ENCODE measurements at places on chromosomes 16 and 17.

GRCh38 chr16:72996291-72997062 lies 51.5 kb downstream of the ZFHX3 start:
- DNase-seq: no peak

- DNase-seq: no peak
Measured at GRCh38 chr17:37742762-37743611, 1.9 kb downstream of the HNF1B start.

DNA sequence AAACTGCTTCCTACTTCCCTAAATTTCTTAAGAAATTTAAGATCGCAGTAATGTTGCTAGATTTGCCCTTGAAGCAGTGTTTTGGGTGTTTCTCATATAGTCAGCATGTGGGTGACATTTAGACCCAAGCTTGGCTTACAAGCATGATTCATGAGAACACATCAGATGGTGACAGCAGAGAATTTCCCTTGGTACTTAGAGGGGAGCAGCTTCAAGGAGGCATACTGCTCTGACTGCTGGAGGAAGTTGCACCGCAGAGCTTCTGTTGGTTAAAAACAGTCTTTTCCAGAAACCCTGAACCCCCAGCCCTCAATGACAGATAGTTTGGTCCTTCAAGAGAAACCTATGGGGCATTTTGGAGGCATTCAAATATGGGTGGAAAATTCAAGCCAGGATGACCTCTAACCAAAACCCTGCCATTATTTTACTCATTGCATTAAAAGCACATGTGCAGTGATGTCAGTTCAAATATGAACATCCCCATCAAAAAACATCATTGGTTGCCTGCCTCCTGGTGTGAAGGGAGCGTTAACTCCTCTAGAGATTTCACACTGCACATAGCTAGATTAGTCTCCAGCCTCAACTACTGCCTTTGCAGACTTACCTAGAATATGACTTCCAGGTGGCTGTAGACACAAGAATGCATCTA lies 201.5 kb upstream of the CACNG5 start:
- DNase-seq: no peak

GRCh38 chr17:30332057-30332542 lies 1.8 kb downstream of the TMIGD1 start:
- DNase-seq: peak; percentile 61

GRCh38 chr17:52027620-52028295 lies 130.8 kb downstream of the CA10 start:
- DNase-seq: no peak

DNA sequence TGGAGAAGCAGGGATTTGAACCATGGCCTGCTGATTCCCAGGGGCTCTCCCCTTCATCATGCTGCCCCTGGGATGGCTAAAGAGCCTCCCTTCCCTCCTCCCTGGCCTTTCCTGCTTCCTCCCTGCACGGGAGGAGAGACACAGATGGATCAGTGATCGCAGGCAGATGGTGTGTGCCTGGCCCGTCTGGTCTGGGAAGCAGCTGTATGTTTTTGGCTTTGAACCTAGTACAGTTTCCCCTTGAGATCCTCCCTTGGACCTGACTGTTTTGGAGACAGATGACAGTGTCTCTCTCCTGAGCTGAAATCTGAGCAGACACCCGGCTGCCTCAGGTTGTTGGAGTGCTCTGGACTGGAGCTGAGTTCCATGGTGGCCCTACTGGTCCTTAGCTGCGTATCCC lies 29.0 kb upstream of the ATP2C2 start:
- no peak for DNase-seq

- no peak for DNase-seq
Measured at GRCh38 chr17:73315471-73315870, 3.7 kb upstream of the CDC42EP4 start.

- peak; percentile 43 for DNase-seq
Measured at GRCh38 chr17:68248199-68248825, 469 bp downstream of the AMZ2 start.

DNA sequence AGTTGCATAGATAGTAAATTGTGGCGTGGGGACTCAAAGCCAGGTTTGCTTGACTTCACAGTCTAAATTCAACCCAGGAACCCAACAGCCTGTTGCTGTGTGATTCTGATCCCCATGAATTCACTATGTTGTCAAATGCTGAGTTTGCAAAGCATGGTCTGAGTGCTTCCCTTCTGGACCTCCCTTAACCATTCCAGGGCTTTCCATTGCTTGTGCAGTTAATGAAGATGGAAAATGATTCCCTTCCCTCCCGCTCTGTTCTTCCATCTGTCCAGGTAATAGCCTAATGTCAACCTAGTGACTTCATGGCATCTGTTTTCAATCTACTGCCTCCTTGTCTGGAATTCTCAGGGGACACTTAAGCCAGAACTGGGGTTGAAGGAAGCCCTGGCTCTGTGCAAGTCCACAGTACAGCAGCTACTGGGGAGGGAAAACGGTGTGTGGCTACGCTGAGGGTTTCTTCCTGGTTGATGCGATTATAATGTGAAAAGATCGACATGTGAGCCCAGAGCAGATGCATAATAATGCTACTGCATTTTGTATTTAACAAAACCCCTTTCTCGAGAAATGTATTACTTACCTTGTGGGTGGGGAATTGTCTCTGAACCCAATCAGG lies 206.7 kb downstream of the CDH13 start:
- DNase-seq: no peak

DNA sequence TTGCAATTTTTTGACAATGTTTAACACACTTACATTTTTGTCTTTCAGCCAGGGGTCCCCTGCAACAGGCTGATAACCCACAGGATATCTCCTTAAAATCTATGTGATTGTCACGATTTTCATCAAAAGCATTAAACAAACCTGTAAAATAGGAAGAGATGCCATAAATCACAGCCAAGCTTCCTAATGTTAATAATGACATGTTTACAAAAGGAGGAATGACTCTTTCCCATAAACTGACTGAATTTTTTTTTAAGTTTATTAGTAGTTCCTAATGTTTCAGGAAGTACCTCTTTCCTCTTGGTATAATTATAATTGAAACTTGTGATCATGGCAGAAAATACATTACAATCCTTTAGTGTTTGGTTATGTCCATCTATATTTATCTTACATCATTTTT lies 119.6 kb downstream of the CA4 start:
- DNase-seq: no peak

DNA sequence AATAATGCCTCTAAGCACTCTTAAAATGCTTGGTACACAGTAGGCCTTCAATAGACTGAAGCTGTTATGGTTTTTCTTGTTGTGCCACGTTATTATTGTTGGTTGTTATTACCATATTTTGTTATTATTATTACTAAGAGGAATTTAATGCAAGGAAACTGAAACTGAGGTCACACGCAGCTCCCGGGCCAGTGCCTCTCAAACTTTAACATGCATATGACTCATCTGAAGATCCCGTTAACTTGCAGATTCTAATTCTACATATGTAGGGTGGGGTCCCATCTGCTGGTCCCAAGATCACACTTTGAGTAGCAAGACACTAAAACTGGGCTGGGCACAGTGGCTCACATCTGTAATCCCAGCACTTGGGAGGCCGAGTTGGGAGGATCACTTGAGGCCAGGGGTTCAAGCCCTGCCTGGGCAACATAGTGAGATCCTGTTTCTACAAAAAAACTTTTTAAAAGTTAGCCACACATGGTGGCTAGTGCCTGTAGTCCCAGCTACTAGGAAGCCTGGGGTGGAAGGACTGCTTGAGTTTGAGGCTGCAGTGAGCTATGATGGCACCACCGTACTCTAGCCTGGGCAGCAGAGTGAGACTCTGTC lies 888 bp downstream of the ACSM5 start:
- no peak for DNase-seq

DNA sequence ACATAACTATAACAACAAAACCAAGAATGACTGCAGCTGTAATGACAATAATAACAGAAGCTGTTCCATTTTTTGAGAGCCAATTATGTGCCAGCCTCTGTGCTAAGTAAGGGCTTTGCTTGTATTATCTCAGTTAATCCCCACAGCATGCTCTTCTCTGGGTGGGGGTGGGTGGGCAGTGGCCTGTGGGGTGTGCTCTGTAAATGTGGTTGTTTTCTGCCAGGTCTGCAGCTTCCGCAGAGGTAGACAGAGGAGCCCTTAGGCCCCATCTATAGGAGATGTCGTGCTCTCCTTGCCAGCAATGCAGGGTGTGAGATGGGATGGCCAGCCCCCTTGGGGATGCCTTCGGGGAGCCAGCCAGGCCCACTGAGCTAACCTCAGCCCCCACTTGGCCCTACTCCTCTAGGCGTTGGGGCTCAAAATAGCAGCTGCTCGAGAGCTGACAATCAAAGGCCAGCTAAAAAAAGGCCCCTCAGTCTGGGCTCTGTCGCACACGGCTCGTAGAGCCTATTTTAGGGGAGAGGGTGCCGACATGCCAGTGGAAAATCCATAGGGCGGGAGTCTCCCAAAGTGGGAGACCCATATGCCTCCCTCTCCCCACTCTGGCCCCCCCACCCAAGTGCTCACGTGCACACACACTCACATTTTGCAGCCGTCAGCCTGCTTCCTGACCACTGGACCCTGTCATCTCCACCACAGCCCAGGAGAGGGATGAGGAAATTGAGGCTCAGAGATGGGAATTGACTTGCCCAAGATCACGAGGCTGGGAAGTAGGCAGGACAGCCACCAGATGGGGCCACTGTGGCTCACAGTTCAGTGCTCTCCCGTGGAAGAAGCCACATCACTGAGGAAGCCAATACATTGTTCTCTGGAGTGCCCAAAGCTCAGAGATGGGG lies 15.8 kb downstream of the CDH16 start:
- DNase-seq: no peak

DNA sequence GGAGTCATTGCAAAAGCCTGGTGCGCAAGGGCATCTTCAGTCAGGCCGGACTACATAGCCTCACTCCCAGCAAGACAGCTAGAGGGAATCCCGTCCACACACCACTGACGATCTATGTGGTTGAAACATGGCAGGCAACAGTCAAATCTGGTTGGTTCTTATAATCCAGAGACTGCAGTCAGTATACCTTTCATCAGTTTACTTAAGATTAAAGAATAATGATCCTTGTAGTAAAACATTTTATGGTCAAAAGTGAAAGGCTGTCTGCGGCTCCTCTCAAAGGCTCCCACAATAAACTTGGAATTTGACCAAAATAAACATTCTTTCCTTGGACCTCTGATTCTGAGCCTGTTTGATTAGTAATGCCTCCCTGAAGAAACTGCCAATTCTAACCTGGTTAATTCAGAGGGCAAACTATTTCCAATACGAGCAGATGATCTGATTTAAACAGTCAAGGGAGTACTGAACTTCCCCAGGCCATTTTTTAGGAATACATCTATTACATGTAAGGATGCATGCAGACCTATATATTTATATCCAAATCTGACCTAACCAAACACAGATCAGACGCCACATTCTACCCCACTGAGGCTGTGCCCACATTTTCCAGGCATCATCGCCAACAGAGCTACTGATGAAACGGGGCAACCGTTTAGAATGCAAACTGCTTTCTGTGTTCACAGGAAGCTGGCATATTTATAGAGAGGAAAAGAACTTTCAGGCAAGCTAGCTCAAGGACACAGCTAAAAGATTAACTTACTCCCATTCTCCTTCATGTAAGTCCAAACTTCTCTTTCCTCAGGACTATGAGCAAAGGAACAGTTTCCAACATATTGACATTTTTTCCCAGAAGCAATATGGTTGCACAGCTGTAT lies 15.3 kb upstream of the TXNDC11 start:
- DNase-seq: no peak

GRCh38 chr16:84155771-84156170 lies 10.7 kb downstream of the DNAAF1 start:
- no peak for DNase-seq

DNA sequence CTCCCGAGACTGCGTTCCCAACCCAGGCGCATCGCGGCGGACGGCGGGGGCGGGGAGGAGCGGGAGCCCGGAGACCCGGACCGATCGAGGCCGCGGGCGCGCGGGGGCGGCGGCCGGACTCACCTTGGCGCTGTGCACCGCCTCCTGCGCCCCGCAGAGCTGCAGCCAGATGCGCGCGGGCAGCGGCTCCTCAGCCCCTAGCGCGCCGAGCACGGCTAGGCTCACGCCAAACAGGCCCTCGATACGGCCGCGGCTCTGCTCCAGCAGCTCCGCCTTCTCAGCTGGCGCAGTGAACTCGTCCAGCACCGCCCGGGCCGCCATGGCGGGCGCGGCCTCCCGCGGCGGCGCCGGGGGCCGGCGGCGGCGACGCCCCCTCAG lies 339 bp downstream of the N4BP1 start:
- no peak for DNase-seq

DNA sequence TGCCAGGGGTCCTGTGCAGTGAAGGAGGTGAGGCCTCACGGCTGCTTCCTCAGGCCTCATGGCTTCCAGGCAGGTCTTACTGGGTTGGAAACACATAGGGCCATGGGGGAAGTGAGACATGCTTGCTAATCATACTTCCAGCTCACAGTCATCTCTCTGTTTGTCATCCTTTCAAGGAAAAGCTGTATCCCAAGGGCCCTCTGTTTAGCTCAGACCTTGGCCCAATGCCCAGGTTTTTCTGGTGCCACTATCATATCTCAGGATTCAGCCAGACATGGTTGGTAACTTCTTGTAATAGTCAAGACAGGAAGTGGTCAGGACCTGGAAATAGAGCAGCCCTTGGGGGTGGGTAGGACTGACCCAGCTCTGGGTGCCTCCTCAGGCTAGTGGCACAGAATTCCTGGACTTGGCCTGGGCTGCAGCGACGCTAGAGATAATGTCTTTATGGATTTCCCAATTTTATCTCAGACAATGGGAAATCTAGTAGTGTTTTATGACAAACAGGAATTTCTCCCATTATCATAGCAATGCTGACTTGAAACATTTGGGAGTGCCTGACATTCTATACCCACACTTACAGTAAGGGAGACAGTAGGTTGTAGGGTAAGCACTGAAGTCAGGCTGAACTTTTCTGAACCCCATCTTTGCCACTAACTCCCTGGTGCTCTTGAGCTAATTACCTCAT lies 13.5 kb upstream of the ITGB3 start:
- no peak for DNase-seq

- no peak for DNase-seq
Measured at GRCh38 chr16:53071748-53072301, 17.0 kb downstream of the CHD9 start.

DNA sequence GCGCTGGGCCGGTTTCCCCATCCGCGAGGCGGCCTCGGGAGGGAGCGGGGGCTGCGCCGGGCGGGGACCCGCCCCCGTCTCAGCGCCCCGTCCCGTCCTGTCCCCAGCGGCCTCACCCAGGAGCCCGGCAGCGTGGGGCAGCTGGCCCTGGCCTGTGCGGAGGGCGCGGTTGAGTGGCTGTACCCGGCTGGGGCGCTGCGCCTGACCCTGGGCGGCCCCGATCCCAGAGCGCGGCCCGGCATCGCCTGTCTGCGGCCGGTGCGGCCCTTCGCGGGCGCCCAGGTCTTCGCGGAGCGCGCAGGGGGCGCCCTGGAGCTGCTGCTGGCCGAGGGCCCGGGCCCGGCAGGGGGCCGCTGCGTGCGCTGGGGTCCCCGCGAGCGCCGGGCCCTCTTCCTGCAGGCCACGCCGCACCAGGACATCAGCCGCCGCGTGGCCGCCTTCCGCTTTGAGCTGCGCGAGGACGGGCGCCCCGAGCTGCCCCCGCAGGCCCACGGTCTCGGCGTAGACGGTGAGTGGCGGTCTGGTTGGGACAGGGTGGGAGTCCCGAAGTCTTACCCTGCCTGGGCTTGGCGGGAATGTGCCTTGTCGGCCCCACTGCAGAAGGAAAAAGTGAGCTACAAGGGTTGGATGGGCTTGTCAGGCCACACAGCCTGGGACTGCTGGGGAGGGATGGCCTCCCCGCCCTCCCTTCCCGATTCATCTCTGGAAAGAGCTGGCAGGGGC lies 720 bp downstream of the METRN start:
- DNase-seq: no peak

GRCh38 chr17:61847659-61848058 lies 15.7 kb downstream of the BRIP1 start:
- no peak for DNase-seq
